Natural killer cell treated with Interleukin-12 subunit alpha and Interleukin-12 subunit beta and Interleukin-15 and Interleukin-18, amount 100 ng/mL, for 72 hours (primary cell): ENCODE measurements at places on chromosomes 16 and 17.

- H3K36me3 ChIP-seq: no peaks in the 10 kb centered on the region
- H3K4me1 ChIP-seq: peaks cover 5% of the 10 kb centered on the region
- no peak overlapping the region for H3K27ac ChIP-seq
- H3K4me3 ChIP-seq: no peak overlapping the region
Observed at GRCh38 chr16:68517606-68518166, 21.4 kb upstream of the ZFP90 start.

- no peak for DNase-seq
- no peak overlapping the region for H3K27ac ChIP-seq
- H3K4me1 ChIP-seq: no peaks in the 10 kb centered on the region
Observed at GRCh38 chr16:51095890-51096626, 55.0 kb downstream of the SALL1 start.

DNA sequence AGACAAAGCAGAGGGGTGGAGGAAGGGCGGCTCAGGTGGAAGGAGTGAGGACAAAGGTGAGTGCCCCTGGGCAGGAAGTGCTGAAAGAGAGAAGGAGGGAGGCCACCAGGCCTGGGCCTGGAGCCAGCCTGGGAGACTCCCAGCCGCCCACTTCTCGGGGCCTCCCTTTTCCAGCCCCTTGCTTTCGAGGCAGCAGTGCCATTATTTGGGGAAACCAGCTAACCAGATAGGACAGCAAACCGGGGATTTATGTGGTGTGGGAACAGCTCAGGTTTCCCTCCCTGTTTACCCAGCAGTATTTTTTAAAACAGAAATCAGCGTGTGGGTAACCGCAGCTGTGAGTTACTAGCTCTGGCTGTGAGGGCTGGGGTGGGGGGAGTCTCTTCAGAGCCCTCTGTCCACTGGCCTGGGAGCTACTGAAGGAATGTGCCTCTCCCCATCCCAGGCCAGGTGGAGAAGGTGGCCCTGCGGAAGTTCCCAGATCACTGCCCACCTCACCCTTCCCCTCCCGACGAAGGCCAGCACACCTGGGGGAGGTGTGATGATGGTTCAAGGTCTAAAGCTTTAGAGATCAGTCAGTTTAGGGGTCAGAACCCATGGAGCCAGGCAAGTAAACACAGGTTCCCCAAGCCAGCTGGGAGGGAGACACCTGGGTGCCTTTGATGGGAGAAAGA is 8.4 kb upstream of the MEOX1 start:
- peaks cover 5% of the 10 kb centered on the region for H3K27me3 ChIP-seq
- H3K4me1 ChIP-seq: no peaks in the 10 kb centered on the region
- H3K27ac ChIP-seq: no peak overlapping the region
- H3K36me3 ChIP-seq: no peaks in the 10 kb centered on the region
- H3K4me3 ChIP-seq: no peak overlapping the region
- DNase-seq: no peak

DNA sequence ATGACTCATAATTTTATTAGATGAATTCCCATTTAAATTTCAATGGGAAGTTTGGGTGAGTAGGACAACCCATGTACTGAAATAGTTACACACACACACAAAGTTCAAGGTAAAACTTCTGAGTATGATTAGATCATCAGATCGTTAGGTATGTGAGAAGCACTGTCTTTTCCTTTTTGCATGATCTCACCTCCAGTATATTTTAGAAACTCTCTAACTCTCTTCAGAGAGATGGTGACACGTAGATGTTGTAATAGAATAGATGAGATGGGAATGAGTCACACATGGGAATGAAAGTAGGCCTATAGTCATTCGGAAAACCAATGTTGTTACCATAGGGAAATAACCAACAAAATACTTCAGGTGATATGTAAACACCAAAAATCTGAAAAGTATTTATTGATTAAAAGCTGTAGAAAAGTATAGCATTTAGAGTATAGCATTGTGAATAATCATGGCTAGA is 22.2 kb downstream of the KRT23 start:
- DNase-seq: no peak
- H3K27me3 ChIP-seq: peaks cover 21% of the 10 kb centered on the region
- H3K4me3 ChIP-seq: no peak overlapping the region
- H3K27ac ChIP-seq: no peak overlapping the region
- no peaks in the 10 kb centered on the region for H3K4me1 ChIP-seq
- no peaks in the 10 kb centered on the region for H3K36me3 ChIP-seq

GRCh38 chr17:31497994-31498826 is 106.7 kb downstream of the RAB11FIP4 start:
- H3K36me3 ChIP-seq: no peaks in the 10 kb centered on the region
- H3K4me1 ChIP-seq: peaks cover 40% of the 10 kb centered on the region
- DNase-seq: peak; percentile 41
- H3K4me3 ChIP-seq: no peak overlapping the region
- H3K27me3 ChIP-seq: no peaks in the 10 kb centered on the region

DNA sequence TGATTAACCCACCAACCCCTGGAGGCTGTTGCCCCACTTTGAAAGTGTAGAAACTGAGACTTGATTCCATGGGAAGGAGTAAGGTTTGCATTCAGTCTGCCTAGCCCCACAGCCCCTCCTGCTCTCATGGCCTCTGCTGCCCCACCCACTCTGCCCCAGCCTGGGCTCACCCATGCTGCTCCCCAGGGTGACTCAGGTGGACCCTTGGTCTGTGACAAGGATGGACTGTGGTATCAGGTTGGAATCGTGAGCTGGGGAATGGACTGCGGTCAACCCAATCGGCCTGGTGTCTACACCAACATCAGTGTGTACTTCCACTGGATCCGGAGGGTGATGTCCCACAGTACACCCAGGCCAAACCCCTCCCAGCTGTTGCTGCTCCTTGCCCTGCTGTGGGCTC is 6.5 kb downstream of the PRSS41 start:
- no peaks in the 10 kb centered on the region for H3K4me1 ChIP-seq
- peaks cover 16% of the 10 kb centered on the region for H3K27me3 ChIP-seq
- H3K27ac ChIP-seq: no peak overlapping the region
- no peak overlapping the region for H3K4me3 ChIP-seq
- DNase-seq: no peak
